Activated CD8-positive, alpha-beta T cell treated with anti-CD3 and anti-CD28 coated beads for 36 hours (primary cell): ENCODE measurements at places on chromosomes 1 and 21. TPM values are rescaled to one million over a fixed set of nuclear protein-coding genes. Genes with fewer than 3 reads are reported as not detected.

GRCh38 chr1:210070531-210070930, 132.5 kb downstream of the SYT14 start:
- H3K27ac ChIP-seq = no peak overlapping the region
- H3K36me3 ChIP-seq = no peaks in the 10 kb centered on the region
- peaks cover 4% of the 10 kb centered on the region for H3K27me3 ChIP-seq
- DNase-seq = no peak

ECM1 gene
- 0.81 TPM for total RNA-seq

OLIG2 gene
- total RNA-seq = not detected

GRCh38 chr1:205541161-205541886, 36.9 kb downstream of the CDK18 start:
- no peak overlapping the region for H3K27ac ChIP-seq
- H3K4me1 ChIP-seq = peaks cover 17% of the 10 kb centered on the region
- H3K36me3 ChIP-seq = no peaks in the 10 kb centered on the region
- no peak overlapping the region for H3K4me3 ChIP-seq
- no peak for DNase-seq
- peaks cover 38% of the 10 kb centered on the region for H3K27me3 ChIP-seq

GRCh38 chr1:199283794-199284193, 645.0 kb downstream of the PTPRC start:
- peaks cover 1% of the 10 kb centered on the region for H3K27me3 ChIP-seq
- no peak overlapping the region for H3K4me3 ChIP-seq
- no peak overlapping the region for H3K27ac ChIP-seq
- H3K36me3 ChIP-seq = no peaks in the 10 kb centered on the region

ITLN2 gene
- not detected for total RNA-seq

DNA sequence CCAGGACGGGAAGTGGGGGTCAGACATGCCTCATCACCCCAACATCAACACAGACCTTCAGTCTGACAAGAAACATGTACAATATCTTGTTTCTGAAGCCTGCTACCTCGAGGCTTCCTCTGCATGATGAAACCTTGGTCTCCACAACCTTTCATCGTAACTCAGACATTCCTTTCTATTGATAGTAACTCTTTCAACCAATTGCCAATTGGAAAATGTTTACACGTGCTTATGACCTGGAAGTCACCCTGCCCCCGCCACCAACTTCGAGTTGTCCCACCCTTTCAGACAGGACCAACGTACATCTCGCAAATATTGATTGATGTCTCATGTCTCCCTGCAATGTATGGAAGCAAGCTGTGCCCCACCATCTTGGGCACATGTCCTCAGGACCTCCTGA, 159.5 kb downstream of the ETS2 start:
- no peaks in the 10 kb centered on the region for H3K36me3 ChIP-seq
- H3K4me3 ChIP-seq = no peak overlapping the region
- no peaks in the 10 kb centered on the region for H3K27me3 ChIP-seq
- H3K27ac ChIP-seq = no peak overlapping the region
- DNase-seq = no peak

ADAMTS5 gene
- total RNA-seq = not detected

DNA sequence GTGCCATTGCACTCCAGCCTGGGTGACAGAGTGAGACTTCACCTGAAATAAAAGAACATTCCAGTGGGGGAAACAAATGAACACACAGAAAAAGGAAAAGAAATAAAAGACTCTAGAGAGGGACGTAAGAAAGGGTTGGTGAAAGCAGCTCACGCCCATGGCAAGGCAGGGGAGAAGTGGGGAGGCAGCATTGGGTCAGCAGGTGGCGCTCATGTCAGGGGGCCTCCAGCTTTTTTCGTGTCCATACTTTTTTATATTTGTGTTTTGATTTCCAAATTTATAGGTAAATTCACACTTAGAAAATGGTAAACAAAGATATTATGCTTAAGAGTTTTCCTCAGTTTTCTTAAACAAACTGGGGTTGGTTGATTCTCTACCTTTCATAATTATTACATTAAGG, 45.5 kb downstream of the VPS13D start:
- no peak overlapping the region for H3K4me3 ChIP-seq
- DNase-seq = peak; percentile 63
- H3K27me3 ChIP-seq = no peaks in the 10 kb centered on the region
- no peak overlapping the region for H3K27ac ChIP-seq
- H3K36me3 ChIP-seq = peaks cover 43% of the 10 kb centered on the region

GRCh38 chr21:35020902-35021301, 28.2 kb downstream of the RUNX1 start:
- no peaks in the 10 kb centered on the region for H3K27me3 ChIP-seq
- no peak overlapping the region for H3K4me3 ChIP-seq
- H3K36me3 ChIP-seq = peaks cover 6% of the 10 kb centered on the region
- DNase-seq = no peak
- H3K27ac ChIP-seq = peak overlapping the region; percentile 67

CAMSAP2 gene
- total RNA-seq = 1.8 TPM

GRCh38 chr21:34105947-34106541, 32.7 kb downstream of the MRPS6 start:
- peaks cover 67% of the 10 kb centered on the region for H3K36me3 ChIP-seq
- H3K4me1 ChIP-seq = peaks cover 70% of the 10 kb centered on the region
- no peak overlapping the region for H3K4me3 ChIP-seq
- H3K27me3 ChIP-seq = no peaks in the 10 kb centered on the region
- H3K27ac ChIP-seq = no peak overlapping the region

GRCh38 chr21:37700641-37701202, 215.5 kb downstream of the KCNJ6 start:
- no peaks in the 10 kb centered on the region for H3K36me3 ChIP-seq
- peak; percentile 7 for DNase-seq
- no peak overlapping the region for H3K27ac ChIP-seq
- H3K4me3 ChIP-seq = no peak overlapping the region

- no peaks in the 10 kb centered on the region for H3K36me3 ChIP-seq
- no peak for DNase-seq
- H3K4me1 ChIP-seq = peaks cover 3% of the 10 kb centered on the region
- no peak overlapping the region for H3K27ac ChIP-seq
- H3K4me3 ChIP-seq = no peak overlapping the region
Observed at GRCh38 chr1:83762039-83762365, 236.9 kb downstream of the TTLL7 start.

- H3K4me1 ChIP-seq = no peaks in the 10 kb centered on the region
- no peaks in the 10 kb centered on the region for H3K36me3 ChIP-seq
- DNase-seq = no peak
- no peak overlapping the region for H3K27ac ChIP-seq
- no peaks in the 10 kb centered on the region for H3K27me3 ChIP-seq
Observed at GRCh38 chr21:22115746-22116145, 1117.5 kb downstream of the NCAM2 start.

GRCh38 chr1:94617134-94617805, 75.7 kb upstream of the F3 start:
- no peak overlapping the region for H3K4me3 ChIP-seq
- no peak for DNase-seq
- H3K27me3 ChIP-seq = peaks cover 1% of the 10 kb centered on the region
- no peaks in the 10 kb centered on the region for H3K36me3 ChIP-seq
- no peak overlapping the region for H3K27ac ChIP-seq

IL19 gene
- not detected for total RNA-seq

HEYL gene
- not detected for total RNA-seq

CAMK2N1 gene
- total RNA-seq = 0.86 TPM

- peaks cover 5% of the 10 kb centered on the region for H3K36me3 ChIP-seq
- H3K4me1 ChIP-seq = peaks cover 23% of the 10 kb centered on the region
- no peak for DNase-seq
Observed at GRCh38 chr21:44764319-44765230, 37.0 kb downstream of the UBE2G2 start.

ZNF644 gene
- total RNA-seq = 44.9 TPM

- no peak for DNase-seq
- peaks cover 20% of the 10 kb centered on the region for H3K36me3 ChIP-seq
- peaks cover 44% of the 10 kb centered on the region for H3K4me1 ChIP-seq
- no peaks in the 10 kb centered on the region for H3K27me3 ChIP-seq
- peak overlapping the region; percentile 92 for H3K4me3 ChIP-seq
Observed at GRCh38 chr1:227735539-227736285, 477 bp downstream of the SNAP47 start.

- H3K27ac ChIP-seq = no peak overlapping the region
- H3K4me1 ChIP-seq = no peaks in the 10 kb centered on the region
- peaks cover 1% of the 10 kb centered on the region for H3K27me3 ChIP-seq
Observed at GRCh38 chr1:67110352-67110751, 24.4 kb downstream of the C1orf141 start.

DNA sequence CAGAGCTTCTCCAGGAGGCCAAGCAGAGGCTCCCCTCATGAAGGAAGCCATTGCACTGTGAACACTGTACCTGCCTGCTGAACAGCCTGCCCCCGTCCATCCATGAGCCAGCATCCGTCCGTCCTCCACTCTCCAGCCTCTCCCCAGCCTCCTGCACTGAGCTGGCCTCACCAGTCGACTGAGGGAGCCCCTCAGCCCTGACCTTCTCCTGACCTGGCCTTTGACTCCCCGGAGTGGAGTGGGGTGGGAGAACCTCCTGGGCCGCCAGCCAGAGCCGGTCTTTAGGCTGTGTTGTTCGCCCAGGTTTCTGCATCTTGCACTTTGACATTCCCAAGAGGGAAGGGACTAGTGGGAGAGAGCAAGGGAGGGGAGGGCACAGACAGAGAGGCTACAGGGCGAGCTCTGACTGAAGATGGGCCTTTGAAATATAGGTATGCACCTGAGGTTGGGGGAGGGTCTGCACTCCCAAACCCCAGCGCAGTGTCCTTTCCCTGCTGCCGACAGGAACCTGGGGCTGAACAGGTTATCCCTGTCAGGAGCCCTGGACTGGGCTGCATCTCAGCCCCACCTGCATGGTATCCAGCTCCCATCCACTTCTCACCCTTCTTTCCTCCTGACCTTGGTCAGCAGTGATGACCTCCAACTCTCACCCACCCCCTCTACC, 19.1 kb downstream of the CSF1 start:
- peaks cover 35% of the 10 kb centered on the region for H3K36me3 ChIP-seq
- no peak overlapping the region for H3K27ac ChIP-seq
- H3K4me1 ChIP-seq = peaks cover 7% of the 10 kb centered on the region
- H3K4me3 ChIP-seq = no peak overlapping the region
- DNase-seq = no peak

DNA sequence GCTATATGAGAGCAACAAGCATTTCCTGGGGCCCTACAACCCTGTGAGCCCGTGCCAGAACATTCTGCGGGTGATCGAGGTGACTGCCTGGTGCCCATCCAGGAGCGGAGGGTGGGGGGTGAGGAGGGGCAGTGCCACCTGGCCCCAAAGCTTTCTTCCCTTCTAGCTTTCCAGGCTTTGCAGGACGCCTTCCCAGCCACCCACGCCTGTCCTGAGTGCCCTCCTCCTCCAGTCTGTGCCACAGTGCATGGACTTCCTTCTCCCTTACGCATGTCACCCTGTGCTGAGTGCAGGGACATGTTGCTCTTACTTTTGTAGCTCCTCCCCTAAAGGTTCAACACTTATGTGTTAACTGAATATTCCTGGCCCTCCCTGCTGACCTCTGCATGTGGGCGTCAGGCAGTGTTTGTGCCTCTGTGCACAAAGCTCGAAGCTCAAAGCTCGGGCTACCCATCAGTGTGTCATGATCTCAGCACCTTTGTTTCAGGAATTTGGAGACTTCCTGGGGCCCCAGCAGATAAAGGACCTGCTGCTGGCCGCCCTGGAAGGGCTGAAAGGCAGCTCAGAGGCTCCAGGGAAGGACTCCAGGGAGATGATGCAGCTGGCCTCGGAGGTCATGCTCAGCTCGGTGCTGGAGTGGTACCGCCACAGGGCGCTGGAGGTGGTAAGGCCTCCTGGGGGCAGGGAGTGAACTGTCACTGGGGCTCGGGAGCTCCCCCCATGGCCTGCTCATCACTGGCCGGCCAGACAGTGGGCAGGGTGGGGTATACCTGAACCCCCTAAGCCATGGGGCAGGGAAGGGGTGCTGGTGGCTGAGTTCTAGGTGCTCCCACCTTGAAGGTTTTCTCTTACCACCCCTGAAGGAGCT, 36.7 kb upstream of the TTC4 start:
- DNase-seq = no peak
- no peaks in the 10 kb centered on the region for H3K36me3 ChIP-seq
- no peaks in the 10 kb centered on the region for H3K27me3 ChIP-seq
- no peaks in the 10 kb centered on the region for H3K4me1 ChIP-seq

DNA sequence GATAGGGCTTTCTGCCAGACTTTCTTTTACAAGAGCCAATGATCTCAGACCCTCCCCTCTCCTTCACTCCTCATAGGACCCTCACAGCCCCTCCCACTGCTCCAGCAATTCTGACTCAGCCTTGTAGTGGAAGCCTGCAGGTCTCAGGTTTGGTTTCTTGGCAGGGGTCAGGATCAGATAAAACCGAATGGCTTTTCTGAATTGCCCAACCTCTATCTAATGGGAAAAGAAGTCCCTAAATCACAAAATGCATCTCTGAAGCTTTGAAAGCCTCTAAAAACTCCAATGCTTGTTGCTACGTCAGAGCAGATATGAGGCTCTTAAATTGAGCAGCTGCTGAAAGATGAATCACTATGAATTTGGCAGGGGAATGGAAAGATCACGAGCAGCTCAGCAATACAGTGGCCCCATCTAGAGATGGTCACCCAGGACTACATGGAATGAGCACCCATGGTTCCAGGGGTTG, 74.5 kb downstream of the NID1 start:
- no peak overlapping the region for H3K27ac ChIP-seq
- H3K4me3 ChIP-seq = no peak overlapping the region
- no peaks in the 10 kb centered on the region for H3K4me1 ChIP-seq
- DNase-seq = no peak
- H3K27me3 ChIP-seq = peaks cover 3% of the 10 kb centered on the region
- H3K36me3 ChIP-seq = peaks cover 6% of the 10 kb centered on the region

FCRL2 gene
- total RNA-seq = not detected

DNA sequence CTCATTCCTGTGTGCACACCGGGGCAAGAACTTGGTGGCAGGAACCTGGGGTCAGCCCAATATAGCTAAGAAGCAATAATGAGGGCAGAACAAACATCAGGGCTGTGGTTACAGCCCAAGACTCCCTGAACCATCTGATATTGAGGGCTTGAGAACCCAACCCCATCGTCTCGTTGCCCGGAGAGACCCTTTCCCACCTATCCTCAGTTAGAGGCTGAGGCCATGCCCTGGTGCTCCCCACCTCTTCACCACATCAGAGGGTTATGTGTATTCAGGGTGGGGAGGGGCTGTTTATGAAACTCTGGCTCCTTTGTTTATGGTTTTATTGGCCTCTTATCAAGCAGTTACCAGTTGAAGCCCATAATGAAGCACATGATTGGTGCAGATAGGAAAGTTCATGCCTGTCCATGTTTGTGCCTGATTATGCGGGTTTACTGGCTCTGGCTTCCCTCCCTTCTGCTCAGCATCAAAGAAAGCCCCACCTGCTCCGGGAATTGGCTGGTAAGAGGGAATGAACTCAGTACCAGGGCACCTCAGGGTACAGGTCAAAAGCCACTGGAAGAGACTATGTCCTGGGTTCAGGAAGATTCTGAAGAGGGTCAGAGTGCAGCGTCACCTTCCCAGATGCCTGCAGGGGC, 14.5 kb downstream of the NUAK2 start:
- no peak for DNase-seq
- H3K4me1 ChIP-seq = peaks cover 44% of the 10 kb centered on the region
- H3K4me3 ChIP-seq = no peak overlapping the region
- H3K27me3 ChIP-seq = no peaks in the 10 kb centered on the region
- peaks cover 20% of the 10 kb centered on the region for H3K36me3 ChIP-seq

DOP1B gene
- 15.2 TPM for total RNA-seq

ALX3 gene
- not detected for total RNA-seq

- peak within 1 kb of the TSS; percentile 87 for H3K27ac ChIP-seq
- peaks cover 39% of the 10 kb centered on the region for H3K4me1 ChIP-seq
- peaks cover 6% of the 10 kb centered on the region for H3K36me3 ChIP-seq
Observed at GRCh38 chr21:45074048-45074817, at the start of gene ADARB1. ADARB1 (plus strand) TSS chr21:45074580; CDS start chr21:45171657, 97,077 bp downstream.
